Fibroblast of mammary gland (primary cell): ENCODE measurements at places on chromosomes 1 and 21.

DNA sequence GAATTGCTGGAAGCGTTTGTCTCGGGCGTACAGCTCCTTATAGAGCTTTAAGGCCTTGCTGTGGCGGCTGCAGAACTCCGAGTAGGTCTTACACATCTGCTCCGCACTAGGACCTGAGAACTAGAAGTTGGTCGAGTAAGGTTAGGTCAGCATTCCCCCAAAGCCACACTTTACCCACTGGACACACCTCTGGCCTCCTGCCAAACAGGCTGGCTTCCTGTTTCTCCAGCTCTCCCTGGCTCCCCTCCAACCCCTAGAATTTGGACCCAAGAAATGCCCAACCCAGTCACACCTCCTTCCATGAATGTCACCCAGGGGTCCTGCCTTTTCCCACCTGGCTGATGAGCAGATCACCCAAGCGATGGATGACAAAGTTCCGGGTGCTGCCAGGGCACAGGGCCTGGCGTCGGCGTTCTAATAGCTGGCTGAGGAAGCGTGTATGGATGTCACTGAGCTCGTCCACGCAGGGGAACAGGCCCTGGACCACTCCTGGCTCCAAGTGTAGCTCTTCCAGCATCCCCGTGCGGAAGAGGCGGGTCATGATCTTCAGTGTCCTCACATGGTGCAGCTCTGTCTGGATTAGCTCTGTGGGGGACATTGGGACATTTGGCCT is 15.6 kb downstream of the ARHGEF2 start:
- DNase-seq, result peak; percentile 62

DNA sequence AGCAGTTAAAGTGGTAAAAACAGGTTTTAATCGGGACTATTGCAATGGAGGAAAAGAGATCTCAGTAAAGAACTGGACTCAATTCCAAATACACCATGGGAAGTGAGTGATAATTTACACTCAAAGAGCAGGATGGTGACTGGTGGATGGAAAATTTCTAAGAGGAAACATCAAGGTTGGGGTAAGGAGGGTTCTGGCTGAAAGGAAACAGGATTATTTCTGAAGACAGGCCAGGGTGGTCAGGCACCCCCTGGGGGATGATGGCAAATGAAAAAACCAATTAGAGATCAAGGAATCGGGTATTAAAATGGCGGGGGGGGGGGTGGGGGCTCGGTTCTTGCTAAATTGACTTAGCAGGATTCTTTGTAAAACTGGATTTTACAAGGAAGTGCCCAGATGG is 12.3 kb upstream of the HSD11B1 start:
- no peak for DNase-seq

DNA sequence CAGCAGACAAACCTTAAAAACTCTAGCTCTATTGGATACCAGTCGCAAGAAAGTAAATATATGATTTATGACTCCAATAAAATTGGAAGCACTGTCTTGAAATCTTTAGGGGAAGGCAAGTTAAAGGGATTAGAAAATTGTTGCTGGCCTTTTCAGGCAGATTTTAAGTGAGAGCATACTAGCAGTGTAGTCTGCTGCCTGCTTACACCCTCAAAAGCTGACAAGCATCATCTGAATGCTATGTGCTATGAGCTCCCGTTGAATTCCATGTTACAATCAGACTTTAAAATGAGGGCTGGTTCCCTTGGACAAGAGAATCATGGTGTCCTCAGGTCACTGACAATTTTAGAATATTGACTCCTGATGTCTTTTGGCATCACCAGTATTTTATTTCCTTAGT is 271.1 kb upstream of the C1orf105 start:
- DNase-seq, result no peak

DNA sequence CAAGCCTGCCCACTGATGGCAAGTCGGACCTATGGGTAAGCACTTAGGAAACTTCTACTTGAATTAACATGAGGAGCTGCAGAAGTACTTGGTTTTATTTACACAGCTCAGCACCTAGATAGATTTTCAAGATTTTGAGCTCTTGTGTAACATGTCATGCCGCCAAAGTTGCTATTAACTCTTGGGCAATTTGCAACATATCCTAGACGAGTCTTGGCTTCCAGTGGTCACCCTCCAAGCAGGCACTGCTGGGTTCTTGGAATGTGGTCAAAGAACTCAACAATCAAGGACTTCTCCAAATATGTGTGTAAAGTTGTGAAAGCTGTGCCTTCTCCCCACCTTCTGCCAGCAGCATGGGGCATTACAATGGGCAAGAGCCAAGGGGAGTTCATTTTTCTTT is 17.8 kb upstream of the GUCA2B start:
- DNase-seq, result no peak

- DNase-seq, result peak; percentile 86
Observed at GRCh38 chr1:171645553-171646248, 6.8 kb downstream of the MYOC start.

DNA sequence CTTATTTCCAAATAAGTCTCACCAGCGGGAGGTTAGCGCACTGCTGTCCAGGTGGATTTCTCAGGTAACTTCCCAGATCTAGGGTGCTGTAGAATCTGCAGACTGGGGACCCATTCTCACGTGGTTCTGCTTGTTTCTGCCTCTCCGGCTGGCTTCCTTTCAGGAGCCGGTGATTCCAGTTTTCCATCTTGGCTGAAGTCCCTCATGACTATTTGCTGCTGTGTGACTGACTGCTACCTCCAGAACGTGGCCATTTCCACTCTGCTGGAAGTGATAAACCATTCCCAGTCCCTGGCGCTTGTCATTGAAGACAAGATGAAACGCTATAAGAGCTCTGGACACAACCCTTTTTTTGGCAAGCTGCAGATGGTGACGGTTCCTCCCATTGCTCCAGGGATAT is 76.0 kb downstream of the DOP1B start:
- DNase-seq, result no peak

- peak; percentile 82 for DNase-seq
Observed at GRCh38 chr21:38319781-38320180, 63.0 kb downstream of the KCNJ15 start.

GRCh38 chr1:45922374-45922773 is 119.0 kb downstream of the MAST2 start:
- no peak for DNase-seq

DNA sequence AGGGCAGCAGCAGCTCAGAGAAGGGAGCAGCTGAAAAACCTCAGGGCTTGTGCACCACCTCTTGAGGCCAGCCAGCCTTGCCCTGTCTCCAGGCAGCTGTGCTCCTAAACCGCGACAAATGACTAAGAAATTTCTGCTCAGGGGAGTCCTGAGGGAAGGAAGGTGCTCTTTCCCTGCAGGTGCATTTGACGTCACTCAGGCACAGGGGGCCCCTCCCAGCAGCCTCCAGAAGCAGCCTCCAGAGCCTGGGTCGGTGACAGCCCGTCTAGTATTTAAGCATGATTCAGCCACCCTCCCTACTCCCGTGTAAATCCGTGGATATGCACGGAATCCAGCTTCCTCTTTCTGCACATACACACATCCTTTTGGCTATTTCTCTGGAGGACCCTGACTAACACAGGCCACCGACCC is 560.5 kb downstream of the KIF26B start:
- peak; percentile 25 for DNase-seq

GRCh38 chr1:150551051-150551783 is 2.0 kb downstream of the ADAMTSL4 start:
- DNase-seq, result peak; percentile 50

GRCh38 chr1:61241411-61241838 is 159.1 kb downstream of the NFIA start:
- DNase-seq, result peak; percentile 55

GRCh38 chr1:116571215-116571919 is 541 bp upstream of the CD58 start:
- no peak for DNase-seq

GRCh38 chr1:90964444-90965035 is 57.3 kb downstream of the ZNF644 start:
- peak; percentile 29 for DNase-seq

GRCh38 chr1:201069636-201070035 is 42.6 kb downstream of the CACNA1S start:
- DNase-seq, result no peak

DNA sequence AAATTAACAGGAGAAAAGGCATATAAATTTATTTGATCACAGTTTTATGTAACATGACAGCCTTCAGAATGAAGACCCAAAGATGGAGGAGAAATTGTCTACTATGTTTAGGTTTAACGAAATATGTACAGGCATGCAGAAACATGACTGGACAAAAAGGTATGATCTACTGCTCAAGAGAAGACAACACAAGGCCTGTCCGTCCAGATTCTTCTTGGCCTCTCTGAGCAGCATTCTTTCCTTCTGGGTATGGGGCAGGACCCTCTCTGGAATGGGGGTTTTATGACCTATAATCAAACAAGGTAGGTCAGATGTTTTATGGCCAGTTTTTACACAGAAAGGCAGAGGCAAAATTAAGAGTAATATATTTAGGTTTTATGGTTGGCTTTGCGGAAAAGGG is 13.5 kb upstream of the SYNJ1 start:
- no peak for DNase-seq

DNA sequence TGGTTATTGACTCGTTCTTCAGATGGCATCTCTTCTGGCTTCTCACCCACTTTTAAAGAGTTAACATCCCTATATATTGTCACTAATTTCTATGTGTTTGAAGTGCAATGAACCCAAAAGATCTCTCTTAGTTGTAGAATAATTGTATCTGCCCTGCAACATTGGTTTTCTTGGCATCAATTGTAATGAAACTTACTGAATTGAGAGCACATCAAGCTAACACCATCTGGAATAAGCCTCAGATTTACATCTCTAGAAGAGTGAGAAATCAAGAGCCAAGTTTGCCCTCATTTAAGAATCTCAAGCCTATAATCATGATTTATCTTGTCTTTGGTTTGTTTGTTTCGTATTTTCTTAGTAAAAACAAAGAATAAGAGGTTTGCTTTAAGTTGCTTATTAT is 372.6 kb upstream of the LRRC7 start:
- DNase-seq, result no peak

GRCh38 chr1:93595266-93595665 is 86.4 kb downstream of the BCAR3 start:
- peak; percentile 87 for DNase-seq

GRCh38 chr1:152061952-152062351 is 25.1 kb upstream of the S100A11 start:
- no peak for DNase-seq

DNA sequence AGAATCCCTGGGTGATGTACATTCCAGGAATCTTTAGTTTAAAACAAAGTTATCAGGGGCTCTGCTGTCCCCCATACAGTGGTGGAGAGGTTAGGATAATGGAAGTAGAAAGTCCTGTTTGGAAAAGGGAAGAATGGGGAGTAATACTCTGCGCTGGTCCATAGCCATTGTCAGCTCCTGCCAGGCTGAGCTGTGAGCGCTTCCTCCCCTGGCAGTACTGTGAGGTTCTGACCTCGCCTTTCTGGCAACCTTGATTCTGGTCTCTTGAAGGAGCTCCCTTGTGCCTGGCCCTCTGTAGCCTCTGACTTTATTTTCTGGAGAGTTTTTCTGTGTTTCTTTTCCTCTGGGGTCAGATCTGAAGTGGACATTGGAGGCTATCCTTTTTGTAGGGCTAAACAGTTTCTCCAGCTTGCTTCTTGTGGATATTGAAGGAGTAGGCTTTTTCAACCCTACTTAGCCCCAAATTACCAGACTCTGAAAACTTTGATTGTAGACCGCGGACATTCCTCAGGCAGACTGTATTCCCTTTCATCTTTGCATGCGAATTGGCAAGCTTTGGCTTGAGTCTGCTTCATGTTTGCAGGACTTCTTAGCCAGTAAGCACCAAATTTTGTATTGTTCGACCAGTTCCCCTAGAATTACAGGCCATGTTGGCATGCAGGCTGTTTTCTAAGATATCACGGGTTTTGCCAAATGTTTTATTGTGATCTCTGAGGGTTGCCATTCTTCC is 13.8 kb downstream of the UBE4B start:
- DNase-seq, result peak; percentile 30

DNA sequence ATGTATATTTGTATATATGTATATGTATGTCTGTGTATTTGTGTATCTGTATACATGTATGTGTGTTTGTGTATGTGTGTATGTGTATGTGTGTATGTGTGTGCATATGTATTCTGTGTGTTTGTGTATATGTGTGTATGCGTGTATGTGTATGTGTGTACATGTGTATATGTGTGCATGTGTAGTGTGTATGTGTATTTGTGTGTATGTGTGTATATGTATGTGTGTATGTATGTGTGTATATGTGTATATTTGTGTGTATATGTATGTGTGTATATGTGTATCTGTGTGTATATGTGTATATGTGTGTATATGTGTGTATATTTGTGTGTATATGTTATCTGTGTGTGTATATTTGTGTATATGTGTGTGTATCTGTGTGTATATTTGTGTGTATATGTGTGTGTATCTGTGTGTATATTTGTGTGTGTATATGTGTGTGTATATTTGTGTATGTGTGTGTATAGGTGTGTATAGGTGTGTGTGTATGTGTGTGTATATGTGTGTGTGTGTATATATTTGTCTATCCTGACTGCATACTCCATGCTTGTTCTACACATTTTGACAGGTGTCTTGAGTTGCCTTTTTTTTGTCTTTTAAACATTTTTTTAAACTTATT is 101.5 kb downstream of the SCCPDH start:
- DNase-seq, result no peak

DNA sequence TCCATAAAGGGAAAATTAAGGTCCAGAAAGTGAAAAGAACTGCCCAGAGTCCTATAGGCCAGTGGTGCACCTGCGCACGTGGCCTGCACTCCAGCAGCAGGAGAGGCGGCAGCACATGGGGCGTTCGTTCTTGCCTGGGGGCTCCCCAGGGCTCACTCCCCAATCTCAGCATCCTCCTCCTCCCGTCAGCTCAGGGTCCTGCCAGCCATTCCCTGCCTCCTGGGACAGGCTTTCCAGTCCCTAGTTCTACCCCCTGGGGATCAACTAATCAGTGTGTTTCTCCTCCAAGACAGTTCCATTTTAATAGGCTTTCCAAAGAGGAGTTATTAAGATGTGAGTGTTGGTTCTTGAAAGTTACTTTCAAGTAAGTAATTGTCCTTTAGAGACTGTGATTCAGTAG is 1.2 kb upstream of the A3GALT2 start:
- no peak for DNase-seq

- DNase-seq, result peak; percentile 48
Observed at GRCh38 chr21:25733859-25734653, 648 bp downstream of the ATP5PF start.

GRCh38 chr21:32393677-32394001 is 827 bp upstream of the URB1 start:
- DNase-seq, result no peak

GRCh38 chr1:178536329-178536728 is 23.4 kb downstream of the TEX35 start:
- DNase-seq, result no peak

DNA sequence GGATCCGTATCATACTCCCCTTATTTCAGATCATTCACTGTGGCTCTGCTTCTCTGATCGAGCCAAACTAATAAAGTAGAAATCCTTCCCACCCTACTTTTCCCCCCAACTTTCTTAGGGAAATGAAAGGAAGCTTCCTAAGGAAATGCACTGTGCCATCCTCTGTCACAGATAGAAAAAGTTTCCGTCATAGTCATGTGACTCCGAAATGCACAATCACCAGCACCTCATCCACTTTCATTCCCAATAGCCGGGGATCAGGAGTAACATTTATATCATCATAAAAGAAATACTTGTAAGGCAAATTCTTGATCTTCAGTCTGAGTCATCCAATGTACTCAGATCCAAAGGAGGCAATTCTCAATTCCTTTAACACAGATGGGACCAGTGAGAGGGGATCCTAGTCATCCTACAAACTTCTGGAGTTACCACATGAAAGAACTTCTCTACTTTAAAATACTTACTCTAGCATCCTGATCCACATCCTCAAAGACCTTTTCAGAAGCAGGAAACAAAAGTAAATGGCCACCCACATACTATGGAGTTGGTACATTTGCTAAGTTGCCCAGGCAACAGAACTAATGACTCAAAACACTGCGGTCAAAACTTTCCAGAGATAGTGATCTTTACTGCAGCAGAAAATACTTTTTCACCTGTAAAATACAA is 97.8 kb upstream of the ZC3H11B start:
- peak; percentile 94 for DNase-seq
